A673 (cell line): ENCODE measurements at places on chromosomes 11 and 22. TPM values are rescaled to one million over a fixed set of nuclear protein-coding genes. Genes with fewer than 3 reads are reported as not detected.

GRCh38 chr11:68998390-68998911 lies 14.6 kb downstream of the MRGPRF start:
- no peak overlapping the region for H3K27ac ChIP-seq
- H3K4me3 ChIP-seq, result no peak overlapping the region
- peaks cover 10% of the 10 kb centered on the region for H3K4me1 ChIP-seq
- H3K36me3 ChIP-seq, result no peaks in the 10 kb centered on the region

H19 gene
- total RNA-seq, result not detected in 2 replicates

DNA sequence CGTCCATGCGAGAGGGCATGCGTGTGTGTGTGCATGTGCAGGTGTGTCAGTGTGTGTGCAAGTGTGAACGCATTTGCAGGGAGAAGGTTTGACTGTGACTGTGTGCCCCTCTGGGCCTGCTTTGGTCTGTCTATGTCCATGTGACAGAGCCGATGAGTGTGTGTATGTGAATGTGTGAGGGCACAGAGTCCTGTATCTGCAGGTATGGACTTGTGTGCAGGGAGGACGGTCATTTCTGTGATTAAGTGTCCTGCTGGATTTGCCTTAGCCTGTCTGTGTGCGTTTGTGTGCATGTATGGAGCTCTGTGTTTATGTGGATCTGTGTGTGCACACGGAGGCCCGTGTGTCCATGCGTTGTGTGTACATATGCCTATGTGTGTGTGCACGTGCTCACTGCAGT lies 5.4 kb downstream of the EMID1 start:
- H3K27me3 ChIP-seq, result no peaks in the 10 kb centered on the region
- H3K4me1 ChIP-seq, result no peaks in the 10 kb centered on the region
- no peak for DNase-seq
- H3K27ac ChIP-seq, result no peak overlapping the region
- no peaks in the 10 kb centered on the region for H3K36me3 ChIP-seq
- no peak overlapping the region for H3K4me3 ChIP-seq

- peaks cover 16% of the 10 kb centered on the region for H3K27me3 ChIP-seq
- H3K4me3 ChIP-seq, result no peak overlapping the region
- H3K27ac ChIP-seq, result no peak overlapping the region
- no peaks in the 10 kb centered on the region for H3K36me3 ChIP-seq
- H3K4me1 ChIP-seq, result no peaks in the 10 kb centered on the region
Measured at GRCh38 chr11:132278801-132279574, 908.6 kb downstream of the NTM start.

DNA sequence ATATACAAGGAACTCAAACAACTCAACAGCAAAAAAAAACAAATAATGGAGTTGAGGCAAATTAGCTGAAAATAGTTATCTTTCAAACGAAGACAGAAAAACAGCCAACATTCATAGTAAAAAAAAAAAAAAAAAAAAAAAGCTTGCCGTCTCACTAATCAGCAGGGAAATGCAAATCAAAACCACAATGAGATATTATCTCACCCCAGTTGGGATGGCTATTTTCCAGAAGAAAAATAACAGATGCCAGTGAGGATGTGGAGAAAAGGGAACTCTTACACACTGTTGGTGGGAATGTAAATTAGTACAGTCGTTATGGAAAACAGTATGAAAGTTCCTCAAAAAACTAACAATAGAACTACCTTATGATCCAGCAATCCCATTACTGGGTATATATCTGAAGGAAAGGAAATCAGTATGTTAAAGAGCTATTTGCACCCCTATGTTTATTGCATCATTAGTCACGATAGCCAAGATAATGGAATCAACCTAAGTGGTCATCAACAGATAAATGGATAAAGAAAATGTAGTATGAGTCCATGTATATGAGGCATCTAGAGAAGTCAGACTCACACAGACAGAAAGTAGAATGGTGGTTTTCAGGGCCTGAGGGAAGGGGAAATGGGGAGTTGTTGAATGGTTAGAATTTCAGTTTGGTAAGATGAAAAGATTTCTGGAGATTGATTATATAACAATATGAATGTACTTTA lies 56.0 kb downstream of the USP35 start:
- peaks cover 10% of the 10 kb centered on the region for H3K4me1 ChIP-seq
- H3K36me3 ChIP-seq, result no peaks in the 10 kb centered on the region
- no peak overlapping the region for H3K27ac ChIP-seq
- peak; percentile 70 for DNase-seq
- H3K4me3 ChIP-seq, result no peak overlapping the region
- no peaks in the 10 kb centered on the region for H3K27me3 ChIP-seq

DNA sequence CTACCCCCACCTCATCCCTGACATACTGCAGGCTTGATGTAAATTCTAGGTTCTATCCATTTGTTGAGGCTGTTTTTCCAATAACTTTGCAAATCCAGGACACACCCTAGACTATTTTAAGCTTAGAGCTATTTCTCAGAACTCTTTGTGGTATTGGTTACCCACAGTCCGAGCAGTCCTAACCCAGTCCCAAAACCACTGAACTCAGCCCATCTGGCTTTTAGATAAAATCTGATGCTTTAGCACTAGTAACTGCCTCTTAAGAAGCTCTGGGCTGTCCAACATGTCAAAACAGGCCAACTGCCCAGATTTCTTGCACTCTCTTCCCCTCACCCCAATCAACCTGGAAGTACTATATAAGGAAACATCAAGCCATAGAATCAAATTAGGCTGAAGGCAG lies 344.4 kb upstream of the CADM1 start:
- H3K4me3 ChIP-seq, result no peak overlapping the region
- no peak for DNase-seq
- no peaks in the 10 kb centered on the region for H3K4me1 ChIP-seq
- no peaks in the 10 kb centered on the region for H3K27me3 ChIP-seq
- no peaks in the 10 kb centered on the region for H3K36me3 ChIP-seq
- H3K27ac ChIP-seq, result no peak overlapping the region

GRCh38 chr11:47157805-47158204 lies 18.9 kb downstream of the ARFGAP2 start:
- no peak overlapping the region for H3K27ac ChIP-seq
- DNase-seq, result no peak
- no peaks in the 10 kb centered on the region for H3K4me1 ChIP-seq
- H3K36me3 ChIP-seq, result no peaks in the 10 kb centered on the region
- H3K4me3 ChIP-seq, result no peak overlapping the region
- H3K27me3 ChIP-seq, result no peaks in the 10 kb centered on the region

DNA sequence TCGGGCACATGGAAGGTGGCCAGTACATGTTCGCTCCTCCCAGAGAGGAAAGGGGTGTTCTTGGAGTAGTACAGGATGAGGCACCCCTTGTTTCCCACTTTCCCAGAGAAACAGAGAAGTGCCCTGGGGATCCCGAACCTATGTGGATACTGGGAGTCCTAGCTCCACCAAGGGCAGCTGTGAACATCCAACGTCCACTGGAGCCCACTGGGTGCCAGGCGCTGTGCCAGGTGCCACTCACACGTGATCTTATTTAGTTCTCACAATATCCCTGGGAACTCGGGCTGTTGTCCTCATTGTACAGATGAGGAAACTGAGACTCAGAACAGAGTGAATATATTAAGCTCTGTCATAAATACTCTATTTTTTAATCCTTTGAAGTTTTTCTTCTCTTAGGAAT lies 12.0 kb downstream of the SLCO2B1 start:
- H3K36me3 ChIP-seq, result no peaks in the 10 kb centered on the region
- H3K4me1 ChIP-seq, result no peaks in the 10 kb centered on the region
- no peak overlapping the region for H3K4me3 ChIP-seq
- H3K27ac ChIP-seq, result no peak overlapping the region
- no peak for DNase-seq
- no peaks in the 10 kb centered on the region for H3K27me3 ChIP-seq

DNA sequence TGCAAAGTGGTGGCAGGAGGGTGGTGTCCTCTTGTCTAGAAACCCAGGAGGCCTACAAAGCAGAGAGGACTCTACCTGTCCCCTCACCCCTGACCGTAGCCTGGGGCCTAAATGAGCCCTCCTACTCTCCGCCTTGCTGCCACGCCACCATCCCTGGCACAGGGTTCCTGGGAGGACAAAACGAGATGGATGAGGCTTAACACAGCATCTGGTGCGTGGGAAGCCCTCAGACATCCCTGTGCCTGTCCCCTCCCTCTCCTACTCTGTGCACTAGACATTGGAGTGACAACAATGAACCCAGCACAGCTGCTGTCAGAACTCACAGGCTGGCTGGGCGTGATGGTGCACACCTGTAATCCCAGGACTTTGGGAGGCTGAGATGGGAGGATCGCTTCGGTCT lies 36.4 kb upstream of the DKK3 start:
- H3K27me3 ChIP-seq, result no peaks in the 10 kb centered on the region
- no peak for DNase-seq
- no peak overlapping the region for H3K4me3 ChIP-seq
- no peaks in the 10 kb centered on the region for H3K4me1 ChIP-seq
- H3K36me3 ChIP-seq, result no peaks in the 10 kb centered on the region

GRCh38 chr11:26287067-26287518 lies 44.8 kb upstream of the ANO3 start:
- no peak for DNase-seq
- H3K27ac ChIP-seq, result no peak overlapping the region
- no peaks in the 10 kb centered on the region for H3K4me1 ChIP-seq
- no peaks in the 10 kb centered on the region for H3K27me3 ChIP-seq
- H3K4me3 ChIP-seq, result no peak overlapping the region
- H3K36me3 ChIP-seq, result no peaks in the 10 kb centered on the region

DNA sequence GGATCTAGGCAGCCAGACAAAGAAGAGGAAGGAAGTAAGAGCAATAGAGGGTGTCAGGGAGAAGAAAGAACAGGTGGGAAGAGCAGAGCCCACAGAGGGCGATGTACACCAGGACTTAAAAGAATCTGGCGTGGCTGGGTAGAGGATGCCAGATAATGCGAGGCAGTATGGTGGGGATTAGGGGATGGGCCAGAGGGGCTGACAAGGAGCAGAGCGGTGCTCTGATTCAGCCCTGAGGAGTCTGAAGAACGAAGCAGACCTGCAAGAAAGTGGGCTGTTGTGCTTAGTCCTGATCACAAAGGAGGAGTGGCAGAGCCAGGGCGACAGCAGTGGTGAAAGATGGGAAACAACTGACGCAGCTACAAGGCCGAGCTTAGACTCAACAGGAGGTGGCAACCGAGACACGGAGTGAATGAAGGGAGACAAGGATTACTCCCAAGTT lies 163.7 kb downstream of the LARGE1 start:
- no peaks in the 10 kb centered on the region for H3K4me1 ChIP-seq
- no peak overlapping the region for H3K27ac ChIP-seq
- no peak overlapping the region for H3K4me3 ChIP-seq
- no peak for DNase-seq
- H3K27me3 ChIP-seq, result no peaks in the 10 kb centered on the region

EFEMP2 gene
- total RNA-seq, result 31.2 and 37.6 TPM in 2 replicates

- no peaks in the 10 kb centered on the region for H3K36me3 ChIP-seq
- peaks cover 14% of the 10 kb centered on the region for H3K4me1 ChIP-seq
- H3K27ac ChIP-seq, result no peak overlapping the region
- no peak for DNase-seq
- H3K4me3 ChIP-seq, result no peak overlapping the region
- H3K27me3 ChIP-seq, result no peaks in the 10 kb centered on the region
Measured at GRCh38 chr11:100703801-100704575, 16.9 kb downstream of the ARHGAP42 start.

DNA sequence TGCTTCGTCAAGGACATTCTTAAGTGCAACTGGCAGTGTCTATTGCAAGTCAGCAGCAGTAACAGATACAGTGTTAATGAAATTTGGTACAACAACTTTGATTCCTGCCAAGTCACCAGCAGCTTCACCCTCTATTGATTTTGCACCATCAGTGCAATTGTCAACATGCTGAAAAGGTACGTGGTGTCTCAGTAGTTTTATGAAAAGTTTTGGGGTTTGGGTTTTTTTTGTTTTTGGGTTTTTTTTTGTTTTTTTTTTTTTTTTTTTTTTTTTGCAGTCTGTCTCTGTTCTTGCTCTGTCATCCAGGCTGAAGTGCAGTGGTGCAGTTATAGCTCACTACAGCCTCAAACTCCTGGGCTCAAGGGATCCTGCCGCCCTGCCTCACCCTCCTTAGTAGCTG lies 19.1 kb upstream of the GRIK4 start:
- no peaks in the 10 kb centered on the region for H3K36me3 ChIP-seq

DNA sequence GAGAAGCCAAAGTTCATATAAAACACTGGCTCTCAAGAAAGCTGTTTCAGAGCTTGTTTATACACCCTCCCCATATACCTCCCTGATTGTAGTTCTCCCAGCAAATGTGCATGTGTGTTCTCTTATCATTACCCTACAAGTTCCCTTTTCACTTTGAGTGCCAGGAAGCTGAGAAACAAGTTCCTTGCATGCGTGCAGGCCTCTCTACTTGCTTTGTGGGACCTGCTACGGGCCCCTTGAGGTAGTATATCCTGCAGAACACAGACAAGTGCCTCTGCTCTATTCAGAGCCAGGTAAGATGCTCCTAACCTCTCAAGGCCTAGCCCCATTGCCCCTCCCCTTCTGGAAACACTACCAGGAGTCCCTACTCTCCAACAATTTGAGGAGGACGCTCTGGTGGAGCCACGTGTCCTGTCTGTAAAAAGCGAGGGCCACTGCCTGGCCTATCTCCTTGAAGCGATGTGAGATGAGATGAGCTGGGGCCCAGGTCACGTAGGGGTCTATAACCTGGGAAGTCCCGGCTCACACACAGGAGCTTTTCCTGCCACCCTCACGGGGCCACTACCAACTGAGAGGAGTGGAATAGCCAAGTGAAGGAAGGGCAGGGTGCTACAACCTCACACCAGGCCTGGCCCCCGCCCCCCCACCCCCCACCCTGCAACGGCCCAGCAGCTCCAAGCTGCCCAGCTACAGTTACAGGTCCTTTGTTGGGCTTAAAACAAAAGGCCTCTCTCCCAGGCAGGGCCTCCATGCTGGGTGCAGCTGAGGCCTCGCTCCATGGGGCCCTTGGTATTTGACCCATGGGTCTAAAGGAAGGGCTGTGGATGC lies 2.6 kb upstream of the ATP5MGL start:
- H3K27ac ChIP-seq, result no peak overlapping the region
- peaks cover 41% of the 10 kb centered on the region for H3K4me1 ChIP-seq

CLTCL1 gene
- total RNA-seq, result 7.5 and 11.5 TPM in 2 replicates

DNA sequence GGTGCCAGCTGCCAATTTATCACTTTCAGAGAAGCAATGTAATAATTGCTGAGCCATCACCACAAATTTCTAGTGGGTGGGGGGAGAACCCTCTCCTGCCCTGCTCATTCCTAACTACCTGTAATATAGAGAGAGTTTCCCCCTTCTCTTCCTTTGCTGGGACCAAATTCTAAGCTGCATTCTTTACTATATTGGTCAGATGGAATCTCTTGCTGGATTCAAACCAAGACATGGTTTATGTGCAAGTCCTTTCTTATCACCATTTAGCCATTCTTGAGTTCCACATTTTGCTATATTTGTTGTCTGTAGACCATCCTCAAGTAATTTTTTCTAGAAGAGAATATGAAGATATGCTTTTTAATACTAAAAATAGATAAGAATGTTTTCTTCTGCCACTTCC lies 452.1 kb downstream of the MN1 start:
- H3K4me3 ChIP-seq, result no peak overlapping the region
- DNase-seq, result no peak
- peaks cover 18% of the 10 kb centered on the region for H3K4me1 ChIP-seq
- no peak overlapping the region for H3K27ac ChIP-seq

OR51B4 gene
- not detected in 2 replicates for total RNA-seq

GRCh38 chr22:26323013-26323412 lies 106.0 kb upstream of the ASPHD2 start:
- no peak overlapping the region for H3K27ac ChIP-seq
- H3K4me1 ChIP-seq, result no peaks in the 10 kb centered on the region
- no peak for DNase-seq
- no peak overlapping the region for H3K4me3 ChIP-seq
- no peaks in the 10 kb centered on the region for H3K36me3 ChIP-seq

- peak; percentile 12 for DNase-seq
- peaks cover 18% of the 10 kb centered on the region for H3K36me3 ChIP-seq
- no peak overlapping the region for H3K4me3 ChIP-seq
- no peaks in the 10 kb centered on the region for H3K4me1 ChIP-seq
- no peak overlapping the region for H3K27ac ChIP-seq
Measured at GRCh38 chr11:17371614-17372013, 16.8 kb downstream of the KCNJ11 start.

ISX gene
- not detected in 2 replicates for total RNA-seq

PTPN5 gene
- 0.21 and 0.26 TPM in 2 replicates for total RNA-seq
